CD8-positive, alpha-beta T cell (primary cell): ENCODE measurements at places on chromosomes 4 and X.

DNA sequence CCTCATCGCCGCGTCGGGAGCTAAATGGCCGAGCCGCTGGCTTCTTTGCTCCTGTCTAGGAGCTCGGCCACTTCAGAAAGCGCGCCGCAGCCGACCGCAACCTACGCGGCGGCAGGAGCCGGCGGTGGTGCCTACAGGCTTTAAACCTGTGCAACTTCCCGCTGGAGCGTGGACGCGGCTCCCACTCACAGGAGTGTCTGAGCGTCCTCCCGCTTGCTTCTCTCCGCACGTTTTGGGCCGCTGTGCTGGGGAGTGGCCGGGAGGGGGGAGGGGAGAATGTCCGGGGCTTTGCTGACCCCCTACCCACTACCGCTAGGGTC, 1.0 kb downstream of the NHSL2 start:
- no peak for DNase-seq

GRCh38 chr4:128337863-128338262, 50.2 kb upstream of the PGRMC2 start:
- no peak for DNase-seq

GRCh38 chr4:14679906-14680305, 322.4 kb upstream of the CPEB2 start:
- DNase-seq, result no peak

DNA sequence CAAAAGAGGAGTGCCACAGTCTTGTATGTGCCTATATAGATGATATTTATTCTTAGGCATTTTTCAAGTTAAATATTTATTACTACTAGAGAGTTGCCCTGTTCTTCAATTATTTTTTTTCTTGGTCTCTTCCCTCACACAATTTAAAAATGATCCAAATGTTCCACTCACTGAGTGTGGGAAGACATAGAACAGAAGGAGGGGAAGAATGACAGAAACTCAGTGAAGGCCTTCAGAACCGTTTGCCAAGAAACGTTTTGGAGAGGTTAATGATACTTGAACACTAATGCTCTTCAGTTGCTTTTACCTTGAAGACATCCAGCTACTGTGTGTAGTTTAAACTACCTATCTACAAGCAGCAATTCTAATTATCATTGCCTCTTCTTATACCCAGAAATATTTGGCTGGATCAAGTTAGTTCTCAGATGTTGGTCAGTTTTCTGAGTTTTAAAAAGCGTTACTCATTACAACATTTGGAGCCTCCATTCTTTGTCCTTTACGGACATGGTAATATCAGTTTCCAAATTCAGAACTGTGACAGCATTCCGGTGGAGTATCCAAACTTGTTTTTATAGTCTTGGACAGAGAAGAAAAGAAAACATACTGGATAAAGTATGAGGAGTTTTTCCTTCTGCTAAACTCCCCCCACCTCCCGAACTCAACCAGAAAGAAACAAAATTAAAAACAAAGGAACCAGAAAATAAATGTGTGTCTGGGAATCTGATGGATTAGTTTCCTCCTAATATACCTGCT, 389.7 kb downstream of the SPRY1 start:
- no peak for DNase-seq

GRCh38 chrX:130981836-130982235, 76.3 kb upstream of the ARHGAP36 start:
- no peak for DNase-seq

DNA sequence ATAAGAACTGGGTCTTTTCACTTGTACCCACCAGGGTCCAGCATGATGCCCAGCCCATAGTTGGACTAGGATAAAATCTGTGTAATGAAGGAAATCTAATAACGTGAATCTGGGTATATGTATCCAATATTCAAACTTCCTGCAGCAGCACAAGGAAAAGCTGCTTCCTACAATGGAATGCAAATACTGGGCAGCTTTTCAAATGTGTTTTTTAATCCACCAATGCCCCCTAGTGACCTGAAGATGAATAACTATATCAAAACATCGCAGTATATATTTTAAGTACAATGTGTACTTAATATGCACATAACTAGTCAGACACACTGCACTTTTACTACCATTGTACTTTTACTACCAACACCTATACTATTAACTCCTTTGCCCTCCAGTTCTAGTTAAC, 5.3 kb downstream of the APOO start:
- DNase-seq, result no peak

- DNase-seq, result no peak
Measured at GRCh38 chrX:29478336-29479069, 736.9 kb upstream of the MAGEB2 start.

GRCh38 chrX:130772105-130772775, 130.8 kb downstream of the ENOX2 start:
- DNase-seq, result no peak

DNA sequence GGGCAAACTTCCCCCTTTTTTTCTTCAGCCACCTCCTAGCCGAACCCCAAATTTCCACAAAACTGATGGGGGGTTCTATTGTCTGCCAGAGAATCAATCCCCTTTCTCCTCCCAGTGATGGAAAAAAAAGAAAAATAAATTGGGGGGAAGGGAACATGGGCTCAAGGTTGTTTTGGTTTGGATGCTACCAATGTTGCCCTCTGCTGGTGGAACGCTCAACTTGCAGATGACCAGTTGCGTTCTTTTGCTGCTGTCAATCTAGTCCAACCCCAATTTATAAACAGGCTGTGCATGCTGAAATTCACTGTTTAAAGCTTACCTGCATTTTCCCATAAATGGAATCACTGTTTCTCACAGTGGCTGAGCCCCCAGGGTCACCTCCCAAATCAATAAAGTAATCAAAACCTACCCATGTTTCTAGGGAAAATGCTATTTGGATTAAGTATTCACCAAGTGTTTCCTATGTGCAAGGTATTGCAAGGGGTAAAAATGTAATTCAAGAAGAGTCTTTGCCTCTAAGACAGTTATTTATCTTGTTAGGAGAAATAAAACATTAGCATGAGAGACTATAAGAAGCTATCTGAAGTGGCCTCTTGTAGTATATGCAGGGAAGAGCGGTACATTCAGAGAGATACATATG, 116.7 kb upstream of the TMEM164 start:
- DNase-seq, result peak; percentile 3

DNA sequence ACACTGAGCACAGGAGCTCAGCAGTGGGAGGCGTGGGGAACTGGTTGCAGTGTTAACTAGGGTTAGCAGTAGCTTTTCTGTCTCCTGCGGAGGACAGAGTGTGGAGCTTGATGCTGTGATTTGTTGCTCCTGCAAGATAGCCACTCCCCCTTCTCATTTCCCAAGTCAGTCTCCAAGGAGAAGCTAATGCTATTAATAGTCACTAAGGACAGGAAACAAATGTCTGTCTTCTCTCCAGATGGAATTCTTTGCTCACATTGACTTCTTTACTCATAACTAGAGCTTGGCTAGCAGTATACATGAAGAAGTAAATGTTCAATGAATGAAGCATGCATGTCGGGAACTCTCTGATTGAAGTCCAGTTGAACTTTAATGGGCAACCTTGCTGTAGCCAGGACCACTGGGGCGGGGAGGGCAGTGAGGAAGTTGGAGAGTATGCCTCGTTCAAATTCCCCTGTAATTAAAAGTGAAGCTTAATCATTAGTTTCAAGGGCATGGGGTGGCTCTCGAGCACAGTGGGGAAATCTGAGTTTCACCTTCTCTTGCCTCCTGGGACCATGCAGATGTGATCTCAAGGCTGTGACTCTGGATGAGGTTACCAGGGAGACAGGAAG, 156.6 kb upstream of the SCML1 start:
- DNase-seq, result no peak

DNA sequence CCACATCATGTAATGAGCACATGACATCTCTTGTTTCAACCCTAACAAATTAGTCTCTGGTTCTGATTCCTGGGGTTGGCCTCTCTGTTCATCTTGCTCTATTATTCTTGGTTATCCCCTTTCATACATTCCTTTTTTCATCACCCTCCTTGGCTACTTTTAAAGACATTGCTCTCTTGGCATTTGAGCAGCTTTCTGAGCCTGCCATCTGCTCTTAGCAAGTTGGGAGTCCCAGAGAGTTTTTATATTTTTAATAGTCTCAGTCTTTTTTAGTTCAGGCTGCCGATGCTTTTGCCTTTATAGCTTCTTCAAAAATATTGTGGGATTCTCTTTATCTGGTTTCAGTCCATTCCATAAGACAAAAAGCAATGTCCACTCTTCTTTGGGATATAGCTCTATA, 1270.9 kb downstream of the ADGRL3 start:
- no peak for DNase-seq

- DNase-seq, result no peak
Measured at GRCh38 chr4:137572163-137572562, 39.9 kb upstream of the PCDH18 start.

- DNase-seq, result peak; percentile 32
Measured at GRCh38 chrX:72123471-72124185, 8.1 kb downstream of the RTL5 start.

DNA sequence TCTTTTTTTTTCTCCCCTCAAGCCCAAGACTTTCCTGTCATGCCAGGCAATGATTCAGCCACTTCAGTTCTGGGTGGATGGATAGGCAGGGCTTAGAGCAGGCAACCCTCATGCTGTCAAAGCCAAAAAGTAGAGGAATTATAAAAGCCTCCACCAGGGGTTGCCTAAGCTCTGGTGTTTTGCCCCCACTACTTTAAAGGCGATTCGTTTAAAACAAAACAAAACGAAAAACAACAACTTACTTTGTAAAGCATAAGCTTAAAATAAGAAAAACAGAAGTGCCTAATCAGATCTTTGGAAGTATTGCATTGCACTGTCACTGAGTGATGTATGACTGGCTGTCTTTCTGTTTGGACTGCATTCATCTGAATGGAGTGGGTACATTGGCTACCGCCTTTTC, 5.3 kb upstream of the IDS start:
- DNase-seq, result no peak

GRCh38 chr4:4320951-4321714, 31.1 kb downstream of the ZBTB49 start:
- no peak for DNase-seq

GRCh38 chrX:42017971-42018370, 94.6 kb upstream of the CASK start:
- no peak for DNase-seq

DNA sequence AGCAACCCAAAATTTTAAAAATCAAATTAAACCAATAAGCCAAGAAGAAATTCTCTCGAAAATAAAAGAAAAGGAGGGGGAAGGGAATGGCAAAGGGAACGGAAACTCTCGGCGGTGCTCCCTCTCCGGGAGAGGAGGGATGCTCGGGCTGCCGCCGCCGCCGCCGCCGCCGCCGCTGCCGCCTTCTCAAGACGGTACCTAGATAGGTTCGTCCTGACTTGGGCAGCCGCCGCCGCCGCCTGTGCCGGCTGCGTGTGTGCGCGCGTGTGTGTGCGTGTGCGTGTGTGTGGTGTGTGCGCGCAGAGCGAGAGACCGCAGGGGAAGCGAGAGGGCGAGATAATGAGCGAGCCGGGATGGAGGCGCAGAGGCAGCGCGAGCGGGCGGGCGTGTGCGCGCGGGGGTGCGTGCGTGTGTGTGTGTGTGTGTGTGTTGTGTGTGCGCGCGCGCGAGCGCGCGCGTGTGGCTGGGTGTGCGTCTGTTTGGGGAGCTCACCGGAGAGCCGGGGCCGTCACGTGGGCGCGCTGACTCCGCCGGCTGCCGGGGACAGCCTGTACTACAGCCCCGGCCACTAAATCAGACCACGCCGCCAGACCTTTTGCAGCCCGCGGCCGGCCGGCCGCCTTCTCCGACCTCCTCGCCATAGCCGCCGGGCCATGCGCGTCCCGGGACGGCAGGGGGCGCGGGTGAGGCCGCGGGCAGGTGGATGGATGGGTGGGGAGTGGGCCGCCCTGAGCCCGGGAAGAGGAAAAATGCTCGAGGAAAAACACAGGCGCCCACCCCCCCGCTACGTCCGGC, 111.6 kb downstream of the DHX15 start:
- DNase-seq, result peak; percentile 81

GRCh38 chr4:177271091-177271490, 38.6 kb upstream of the NEIL3 start:
- no peak for DNase-seq

GRCh38 chr4:8201321-8201781, 2.3 kb downstream of the SH3TC1 start:
- no peak for DNase-seq

GRCh38 chr4:47519239-47519883, 34.3 kb downstream of the ATP10D start:
- DNase-seq, result no peak

DNA sequence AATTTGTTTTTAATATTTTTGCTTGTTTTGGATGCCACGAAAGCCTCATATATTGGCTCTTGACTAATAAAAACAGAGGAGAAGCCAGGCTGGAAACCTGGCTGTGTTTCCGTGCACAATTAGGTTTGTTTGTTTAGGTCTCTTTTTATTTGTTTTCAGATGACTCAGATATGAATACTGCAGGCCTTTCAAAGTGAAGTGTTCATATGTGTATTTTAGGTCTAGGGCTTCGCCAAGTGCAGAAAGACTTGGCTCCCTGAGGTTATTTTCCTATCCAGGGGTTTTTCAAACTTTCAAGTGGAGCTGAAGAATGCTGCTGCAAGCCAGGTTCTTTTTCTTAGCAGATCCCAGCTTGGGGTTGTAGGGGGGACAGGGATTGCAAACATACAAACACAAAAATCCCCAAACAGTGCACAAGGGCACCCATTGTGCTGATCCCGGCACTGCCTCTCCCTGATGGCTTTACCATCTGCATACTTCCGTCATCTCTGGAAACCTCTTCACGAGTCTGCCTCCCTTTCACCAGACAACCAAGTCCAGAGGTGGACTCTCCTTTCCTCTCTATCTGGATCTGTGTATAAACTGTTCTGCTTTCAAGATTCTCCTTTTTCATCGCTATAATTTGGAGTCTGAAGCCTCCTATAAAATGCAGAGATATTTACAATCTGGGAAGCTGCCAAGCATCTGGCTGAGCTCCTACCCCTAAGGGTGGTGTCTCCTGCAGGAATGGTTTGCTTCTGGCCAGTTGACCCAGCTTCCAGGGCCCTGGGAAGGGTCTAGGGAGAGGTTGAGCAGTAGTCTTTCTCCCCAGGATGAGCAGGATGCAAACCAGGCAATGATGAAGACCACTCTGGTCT, 108.6 kb downstream of the SMIM20 start:
- no peak for DNase-seq

- no peak for DNase-seq
Measured at GRCh38 chr4:13331827-13332226, 152.3 kb downstream of the RAB28 start.

- DNase-seq, result no peak
Measured at GRCh38 chr4:141390571-141390970, 169.9 kb downstream of the ZNF330 start.

DNA sequence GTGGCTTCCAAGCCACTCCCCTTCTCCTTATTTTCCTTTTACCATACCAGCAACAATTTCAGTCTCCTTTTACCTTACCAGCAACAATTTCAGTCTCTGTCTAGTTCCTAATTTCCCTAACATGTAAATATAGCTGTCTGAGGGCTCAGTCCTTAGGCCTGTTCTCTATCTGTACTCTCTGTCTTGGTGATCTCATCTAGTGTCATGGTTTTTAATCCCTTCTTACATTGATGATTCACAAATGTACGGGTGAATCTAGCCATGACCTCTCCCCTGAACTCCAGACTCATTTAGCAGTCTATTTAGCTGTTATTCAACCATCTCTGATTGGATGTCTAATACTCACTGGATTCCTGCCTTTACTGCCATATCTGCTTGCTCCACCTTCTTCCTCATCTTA, 7.2 kb downstream of the IL15 start:
- no peak for DNase-seq

GRCh38 chrX:1009771-1010170, 202.7 kb downstream of the CRLF2 start:
- no peak for DNase-seq

GRCh38 chr4:138488533-138488932, 246.4 kb upstream of the SLC7A11 start:
- DNase-seq, result no peak

- DNase-seq, result no peak
Measured at GRCh38 chrX:33831211-33831610, 300.9 kb downstream of the FAM47A start.
